SK-N-DZ (cell line): ENCODE measurements at places on chromosomes 1 and 21.

- DNase-seq, result no peak
Observed at GRCh38 chr1:235105051-235106043, 23.3 kb downstream of the TOMM20 start.

- DNase-seq, result no peak
Observed at GRCh38 chr1:169510060-169510459, 24.3 kb upstream of the SLC19A2 start.

- no peak for DNase-seq
Observed at GRCh38 chr1:114181356-114181755, 27.7 kb upstream of the SYT6 start.

DNA sequence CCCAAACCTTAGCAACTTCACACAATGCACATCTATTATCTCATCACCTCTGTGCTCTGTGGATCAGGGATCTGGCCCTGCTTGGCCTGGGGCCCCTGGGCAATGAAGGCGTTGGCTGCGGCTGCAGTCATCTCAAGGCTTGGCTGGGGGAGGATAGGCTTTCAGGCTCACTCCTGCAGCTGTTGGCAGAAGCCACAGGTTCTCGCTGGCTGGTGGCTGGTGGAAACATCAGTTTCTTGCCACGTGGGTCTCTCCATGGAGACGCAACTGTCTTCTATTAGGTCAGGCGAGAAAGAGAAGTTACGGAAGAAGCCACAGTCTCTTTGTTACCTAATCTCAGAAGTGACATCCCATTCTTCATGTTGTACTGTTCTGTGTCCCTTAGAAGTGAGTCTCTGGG, 3.6 kb upstream of the NPPA start:
- DNase-seq, result no peak

DNA sequence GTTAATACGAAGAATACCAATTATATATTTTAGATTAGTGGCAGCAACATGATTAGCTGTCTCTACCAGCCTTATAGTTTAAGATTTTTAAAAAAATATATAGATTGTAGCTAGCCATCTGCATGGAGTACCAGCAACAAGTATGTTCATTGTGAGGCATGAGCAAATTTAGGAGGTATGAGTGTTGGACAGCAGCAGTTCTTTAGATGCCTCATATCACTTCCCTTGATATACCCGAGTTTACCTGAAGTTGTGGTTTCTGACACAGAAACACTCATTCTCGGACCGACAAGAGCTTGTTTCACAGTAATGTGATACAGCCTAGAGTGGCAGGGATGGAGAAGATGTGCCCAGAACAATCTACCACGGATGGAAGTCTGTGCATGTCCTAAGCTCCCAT, 69.1 kb downstream of the RGS18 start:
- no peak for DNase-seq

GRCh38 chr1:179231923-179232322, 2.4 kb upstream of the ABL2 start:
- DNase-seq, result no peak

DNA sequence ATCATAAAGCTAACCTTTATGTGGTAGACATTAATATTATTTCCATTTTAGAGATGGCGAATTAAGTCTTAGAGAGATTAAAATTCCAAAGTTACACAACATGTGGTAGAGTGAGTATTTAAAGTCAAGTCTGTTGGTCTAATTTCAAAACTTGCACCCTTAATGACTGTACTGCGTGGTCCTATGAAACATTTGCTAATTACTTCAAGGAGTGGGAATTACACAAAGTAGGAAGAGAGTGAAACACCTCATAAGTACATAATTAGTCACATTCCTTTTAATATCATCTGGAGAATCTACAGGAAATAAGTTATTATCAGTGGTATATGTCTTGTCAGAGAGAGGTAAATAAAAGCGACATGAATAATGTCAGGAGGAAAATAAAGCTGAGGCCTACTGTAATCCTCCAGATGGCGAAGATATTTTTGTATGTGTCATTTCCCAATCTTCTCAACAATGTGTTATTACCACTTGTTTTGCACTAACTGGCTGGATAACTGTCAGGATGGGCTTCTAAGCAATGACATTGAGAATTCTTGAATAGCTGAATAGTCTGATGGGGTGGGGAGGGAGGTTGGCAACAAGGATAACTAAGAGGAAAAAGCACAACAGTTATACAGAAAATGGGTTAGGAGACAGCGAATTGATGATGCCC, 95.5 kb downstream of the TNFSF18 start:
- DNase-seq, result no peak

- peak; percentile 93 for DNase-seq
Observed at GRCh38 chr1:233038581-233038980, 88.2 kb downstream of the NTPCR start.

DNA sequence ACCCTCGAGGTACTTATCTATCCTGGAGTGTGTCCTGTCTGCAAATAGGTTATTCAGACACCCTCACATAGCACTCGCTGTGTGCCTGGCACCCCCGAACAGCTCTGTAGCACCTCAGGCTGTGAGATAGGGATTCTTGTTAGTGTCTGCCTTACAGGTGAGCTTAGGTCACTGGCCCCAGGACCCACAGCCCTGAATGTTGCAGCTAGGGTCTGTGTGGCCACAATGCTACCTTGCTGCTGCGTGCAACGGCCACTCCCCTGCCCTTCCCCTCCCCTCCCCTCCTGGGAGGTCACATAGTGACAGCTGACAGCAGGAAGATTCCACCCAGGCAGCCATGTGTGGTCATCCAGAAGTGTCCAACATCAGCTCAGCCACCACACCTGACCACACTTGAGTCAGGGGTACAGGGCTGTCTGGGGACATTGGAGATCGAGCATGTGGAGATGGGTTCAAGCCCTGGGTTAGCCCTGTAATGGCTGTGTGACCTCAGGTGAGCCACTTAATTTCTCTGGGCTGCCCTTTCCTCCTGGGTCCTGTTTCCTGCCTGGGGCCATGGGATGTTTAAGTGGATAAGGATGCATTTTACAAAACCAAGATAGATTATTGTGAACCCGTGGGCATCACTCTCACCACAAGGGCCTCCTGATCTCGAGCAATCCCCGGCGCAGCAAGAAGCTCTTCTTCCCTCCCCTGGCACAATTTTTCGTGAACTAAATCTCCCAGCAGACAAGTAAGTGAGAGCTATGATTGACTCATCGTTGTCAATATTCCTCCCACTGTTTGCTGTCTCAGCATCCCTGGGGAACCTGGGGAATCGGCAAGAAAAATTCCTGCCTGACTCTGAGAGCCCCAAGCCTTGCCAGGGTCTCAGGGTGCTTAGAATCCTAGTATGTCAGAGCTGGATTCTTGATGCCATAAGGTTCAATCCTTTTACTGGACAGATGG, 208.7 kb downstream of the PTPRU start:
- no peak for DNase-seq

GRCh38 chr1:67646145-67647035, 38.6 kb upstream of the GADD45A start:
- peak; percentile 90 for DNase-seq

GRCh38 chr1:238060061-238060460, 169.3 kb upstream of the ZP4 start:
- DNase-seq, result no peak

GRCh38 chr1:234604495-234605398, 5.2 kb downstream of the IRF2BP2 start:
- DNase-seq, result no peak

- DNase-seq, result no peak
Observed at GRCh38 chr1:81804312-81804711, 3.6 kb downstream of the ADGRL2 start.

DNA sequence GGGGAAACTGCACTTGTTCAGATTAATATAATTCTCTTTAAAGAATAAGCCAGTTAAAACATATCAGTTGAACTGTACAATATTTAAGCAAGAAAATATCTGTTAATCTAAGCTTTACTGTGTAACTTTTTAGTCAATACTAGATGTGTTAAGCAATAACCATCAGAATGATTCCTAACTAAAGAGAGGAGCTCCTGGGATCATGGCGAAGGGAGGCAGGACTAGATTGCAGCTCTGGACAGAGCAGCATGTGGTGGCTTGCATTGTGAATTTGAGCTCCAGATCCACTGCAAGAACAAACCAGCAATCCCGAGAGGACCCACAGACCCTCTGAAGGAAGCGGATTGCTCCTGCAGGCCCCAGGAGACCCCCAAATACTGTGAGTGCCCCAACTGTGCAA, 21.9 kb downstream of the LYST start:
- DNase-seq, result no peak

- DNase-seq, result no peak
Observed at GRCh38 chr1:218718977-218719376, 373.8 kb downstream of the TGFB2 start.

- DNase-seq, result peak; percentile 8
Observed at GRCh38 chr1:84847253-84848250, 45.5 kb downstream of the LPAR3 start.

- DNase-seq, result no peak
Observed at GRCh38 chr1:24946861-24947658, 17.0 kb upstream of the RUNX3 start.

GRCh38 chr1:94875794-94876193, 51.1 kb downstream of the CNN3 start:
- no peak for DNase-seq

DNA sequence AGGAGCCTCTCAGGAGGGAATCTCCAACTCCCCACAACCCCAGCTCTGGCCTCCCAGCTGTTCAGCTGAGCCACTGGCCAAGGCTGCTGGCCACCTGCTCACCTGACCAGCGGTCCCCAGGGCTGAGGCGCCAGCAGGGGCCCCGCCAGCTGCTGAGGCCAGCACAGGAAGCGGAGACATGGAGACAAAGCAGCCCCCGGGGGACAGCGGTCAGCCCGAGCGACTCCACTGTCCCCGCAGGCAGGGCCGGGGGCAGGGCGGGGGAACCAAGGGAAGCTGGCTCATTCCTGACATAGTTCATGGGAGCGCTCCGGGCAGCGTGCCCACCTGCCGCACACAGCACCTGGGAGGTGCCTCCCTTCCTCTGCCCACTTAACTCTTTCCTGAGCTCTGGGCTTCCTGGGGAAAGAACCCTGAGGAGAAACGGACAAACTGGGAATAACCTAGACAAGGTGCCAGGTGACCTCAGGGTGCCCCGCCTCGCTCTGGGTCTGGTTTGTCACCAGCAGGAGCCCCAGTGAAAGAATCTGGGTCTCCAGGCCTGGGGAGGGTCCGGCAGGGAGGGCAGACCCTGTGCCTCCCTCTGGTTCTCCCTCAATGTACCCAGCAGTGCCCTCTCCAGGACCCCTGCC, 10.7 kb downstream of the EPHA2 start:
- no peak for DNase-seq
